ENCODE measurements at places on chromosomes 12 and 14.

DNA sequence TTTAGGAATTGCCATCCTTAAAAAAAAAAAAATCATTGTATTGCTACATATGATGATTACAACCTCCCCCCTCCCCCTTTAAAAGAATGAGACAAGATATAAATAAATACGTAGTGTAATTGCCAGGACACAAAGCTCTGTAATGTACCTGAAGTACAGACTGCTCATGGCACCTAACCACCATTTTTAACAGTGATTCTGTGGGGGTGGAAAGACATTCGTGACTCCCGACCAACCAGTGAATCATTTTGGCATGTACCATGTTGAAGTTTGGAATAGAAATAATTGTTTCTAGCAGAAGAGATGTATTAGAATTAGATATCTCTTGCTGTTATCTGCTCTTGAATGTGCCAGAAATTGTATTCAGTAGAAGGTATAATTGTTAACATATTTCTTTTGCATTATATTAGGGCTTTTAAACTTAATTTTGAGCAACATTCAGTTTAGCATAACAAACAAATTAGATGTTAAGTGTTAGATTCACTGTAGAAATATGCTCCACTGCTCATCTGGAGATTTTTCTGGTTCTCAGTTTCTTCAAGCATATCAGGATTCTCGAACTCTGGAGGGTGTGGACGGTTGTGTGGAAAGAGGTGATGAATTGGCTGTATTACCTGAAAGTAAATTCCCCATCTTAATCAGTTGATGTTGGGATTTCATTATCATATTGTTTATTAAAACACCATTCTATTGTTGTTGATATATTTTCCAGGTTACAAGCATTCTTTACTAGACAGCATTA lies 31.1 kb downstream of the FRS2 start:
- no peak for DNase-seq

- DNase-seq = no peak
Measured at GRCh38 chr14:31024010-31024480, 1.4 kb upstream of the AP4S1 start.

DNA sequence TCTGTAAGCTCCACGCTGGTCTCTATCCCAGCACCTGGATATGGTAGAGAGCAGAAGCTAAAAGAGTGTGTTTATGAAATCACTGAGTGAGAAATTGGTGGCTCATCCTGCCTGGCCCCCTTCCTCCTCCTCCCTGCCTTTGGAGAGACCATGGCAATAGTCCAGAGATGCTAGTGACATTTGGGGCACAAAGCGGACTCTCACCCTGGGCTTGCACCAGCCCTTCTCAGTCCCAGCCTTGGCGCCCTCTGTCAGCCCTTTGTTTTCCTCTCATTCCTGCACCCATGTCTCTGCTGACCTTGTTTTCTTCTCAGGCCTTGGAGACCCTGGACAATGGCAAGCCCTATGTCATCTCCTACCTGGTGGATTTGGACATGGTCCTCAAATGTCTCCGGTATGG lies 18.2 kb downstream of the ALDH2 start:
- no peak for DNase-seq

GRCh38 chr12:128402486-128403243 lies 135.7 kb downstream of the TMEM132C start:
- no peak for DNase-seq

- peak; percentile 66 for DNase-seq
Measured at GRCh38 chr12:103880299-103881142, 39.5 kb upstream of the NT5DC3 start.

- DNase-seq = no peak
Measured at GRCh38 chr12:12178559-12178958, 88.3 kb downstream of the LRP6 start.

DNA sequence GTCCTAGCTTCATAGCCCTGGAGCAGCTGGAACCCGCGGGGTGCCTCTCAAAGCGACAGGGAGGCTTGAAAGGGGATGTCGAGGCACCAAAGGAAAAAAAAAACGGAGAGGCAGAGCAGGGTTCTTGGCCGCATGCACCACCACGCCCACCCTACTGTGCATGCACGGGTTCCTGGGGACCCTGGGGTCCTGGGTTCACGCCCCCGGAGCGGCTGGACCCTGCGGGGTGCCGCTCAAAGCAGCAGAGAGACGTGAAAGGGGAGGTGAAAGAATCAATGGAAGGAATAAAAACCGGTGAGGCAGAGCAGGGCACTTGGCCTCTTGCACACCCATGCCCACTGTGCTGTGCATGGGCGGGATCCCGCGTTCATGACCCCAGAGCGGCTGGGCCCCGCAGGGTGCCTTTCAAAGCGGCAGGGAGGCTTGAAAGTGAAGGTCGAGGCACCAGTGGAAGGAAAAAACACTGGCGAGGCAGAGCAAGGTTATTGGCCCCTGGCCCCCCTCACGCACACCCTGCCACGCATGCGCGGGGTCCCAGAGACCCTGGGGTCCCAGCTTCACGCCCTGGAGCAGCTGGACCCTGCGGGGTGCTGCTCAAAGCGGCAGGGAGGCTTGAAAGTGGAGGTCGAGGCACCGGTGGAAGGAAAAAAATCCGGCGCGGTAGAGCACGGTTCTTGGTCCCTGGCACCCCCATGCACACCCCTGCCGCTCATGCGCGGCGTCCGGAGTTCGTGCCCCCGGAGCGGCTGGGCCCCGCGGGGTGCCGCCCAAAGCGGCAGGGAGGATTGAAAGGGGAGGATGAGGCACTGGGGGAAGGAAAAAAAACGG lies 318.5 kb downstream of the ALG10 start:
- no peak for DNase-seq

- no peak for DNase-seq
Measured at GRCh38 chr12:50573271-50573670, 68.5 kb downstream of the DIP2B start.

GRCh38 chr14:74881431-74882102 lies at the start of gene DLST:
Gene DLST, plus strand, starts transcription at chr14:74881916. Its CDS starts 38 bp downstream, at chr14:74881954.
- DNase-seq = peak; percentile 94

GRCh38 chr14:60266021-60266937 lies 17.3 kb downstream of the PPM1A start:
- no peak for DNase-seq

DNA sequence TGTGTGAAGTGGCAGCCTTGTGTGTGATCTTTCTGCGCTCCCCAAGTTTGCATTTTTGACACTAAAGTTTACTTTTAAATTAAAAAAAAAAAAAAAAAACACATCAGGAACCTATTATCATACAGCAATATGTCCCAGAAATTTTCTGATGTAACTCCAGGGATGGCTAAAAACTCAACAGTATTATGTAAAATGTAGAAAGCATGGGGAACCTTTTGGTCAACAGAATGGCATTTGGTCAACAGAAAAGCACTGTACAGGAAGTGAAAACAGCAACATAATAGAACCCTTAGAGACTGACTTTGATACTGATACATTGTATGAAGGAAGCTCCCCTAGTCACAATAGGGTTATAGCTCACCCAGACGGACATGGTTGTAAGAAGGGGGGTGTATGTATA lies 224.3 kb downstream of the ITPR2 start:
- DNase-seq = no peak

DNA sequence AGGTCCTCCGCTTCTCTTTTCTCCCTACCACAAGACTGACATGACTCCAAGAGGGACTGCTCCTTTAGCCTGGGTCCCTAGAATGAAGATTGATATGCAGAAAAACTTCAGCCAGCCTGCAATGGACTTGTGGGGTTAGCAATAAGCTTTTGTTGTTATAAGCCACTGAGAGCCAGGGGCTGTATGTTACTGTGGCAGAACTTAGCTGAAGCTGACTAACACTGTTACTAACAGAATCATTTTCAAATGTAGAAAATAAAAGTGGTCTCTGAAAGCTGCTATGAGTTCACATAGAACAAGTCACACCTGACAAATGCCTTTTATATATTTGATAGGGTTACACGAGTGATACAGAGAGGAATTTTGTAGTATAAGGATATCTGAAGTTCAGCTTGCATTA lies 13.6 kb upstream of the RFLNA start:
- no peak for DNase-seq

GRCh38 chr12:3225154-3225795 lies 148.1 kb downstream of the TSPAN9 start:
- DNase-seq = no peak

- DNase-seq = no peak
Measured at GRCh38 chr12:111570084-111570961, 28.8 kb downstream of the ATXN2 start.
